ENCODE measurements at places on chromosomes 7 and 10. TPM values are rescaled to one million over a fixed set of nuclear protein-coding genes. Genes with fewer than 3 reads are reported as not detected.

GRCh38 chr10:113474752-113475151 lies 78.1 kb upstream of the HABP2 start:
- DNase-seq = no peak

GRCh38 chr10:119516381-119517234 lies 25.9 kb downstream of the RGS10 start:
- DNase-seq = no peak

DNA sequence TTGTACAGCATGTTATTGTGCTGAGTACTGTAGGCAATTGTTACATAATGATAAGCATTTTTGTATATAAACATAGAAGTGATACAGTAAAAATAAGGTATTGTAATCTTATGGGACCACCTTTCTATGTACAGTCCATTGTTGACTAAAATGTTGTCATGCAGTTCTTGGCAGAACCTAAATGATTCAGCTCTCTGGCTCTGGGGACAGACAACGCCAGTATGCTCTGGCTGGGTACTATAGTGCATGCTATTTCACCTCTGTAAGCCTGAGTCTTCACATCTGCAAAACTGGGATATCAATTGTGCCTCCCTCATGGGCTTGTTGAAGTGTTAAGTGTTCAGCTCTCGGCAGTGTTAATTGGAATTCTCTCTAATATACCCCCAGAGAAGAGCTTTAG lies 674.3 kb downstream of the INHBA start:
- DNase-seq = no peak

DNA sequence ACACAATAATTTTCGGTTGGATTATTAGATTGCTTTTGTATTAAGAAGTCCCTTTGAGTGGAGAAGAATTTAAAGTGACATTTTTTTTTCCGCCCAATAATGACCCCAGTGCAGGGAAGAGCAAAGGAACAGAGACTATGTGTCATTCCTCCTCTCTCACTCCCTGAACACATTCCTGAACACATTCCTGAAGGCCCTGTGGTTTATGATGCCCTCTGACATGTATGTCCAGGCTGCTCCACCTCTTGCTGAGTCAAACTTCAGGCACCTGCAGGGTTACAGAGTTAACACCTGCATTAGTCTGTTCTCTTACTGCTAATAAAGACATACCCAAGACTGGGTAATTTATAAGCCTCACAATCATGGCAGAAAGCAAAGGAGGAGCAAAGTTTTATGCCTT lies 704.0 kb upstream of the LRRN3 start:
- DNase-seq = no peak

GRCh38 chr10:126833542-126833941 lies 71.7 kb upstream of the DOCK1 start:
- DNase-seq = no peak

GRCh38 chr7:29043576-29043975 lies 85.4 kb upstream of the TRIL start:
- no peak for DNase-seq

DNA sequence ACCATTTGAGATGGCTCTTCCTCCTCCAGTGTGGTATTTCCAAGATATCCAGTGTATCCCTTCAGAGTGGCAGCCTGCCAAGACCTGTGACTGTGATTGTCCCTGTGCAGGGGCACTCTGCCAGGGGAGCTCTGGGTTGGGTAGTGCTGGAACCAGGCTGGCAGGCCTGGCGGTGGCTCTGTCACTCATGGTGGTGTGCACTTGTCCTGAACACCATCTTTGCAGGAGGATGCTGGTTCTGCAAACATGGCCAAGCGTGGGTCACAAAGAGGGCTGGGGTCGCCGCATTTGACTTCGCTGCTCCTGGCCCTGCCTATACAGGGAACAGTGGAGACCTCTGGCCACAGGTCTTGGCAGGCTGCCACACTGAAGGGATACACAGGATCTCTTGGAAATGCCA lies 205.2 kb downstream of the PRPF18 start:
- no peak for DNase-seq

GRCh38 chr10:8967061-8967460 lies 912.6 kb downstream of the GATA3 start:
- DNase-seq = no peak

DNA sequence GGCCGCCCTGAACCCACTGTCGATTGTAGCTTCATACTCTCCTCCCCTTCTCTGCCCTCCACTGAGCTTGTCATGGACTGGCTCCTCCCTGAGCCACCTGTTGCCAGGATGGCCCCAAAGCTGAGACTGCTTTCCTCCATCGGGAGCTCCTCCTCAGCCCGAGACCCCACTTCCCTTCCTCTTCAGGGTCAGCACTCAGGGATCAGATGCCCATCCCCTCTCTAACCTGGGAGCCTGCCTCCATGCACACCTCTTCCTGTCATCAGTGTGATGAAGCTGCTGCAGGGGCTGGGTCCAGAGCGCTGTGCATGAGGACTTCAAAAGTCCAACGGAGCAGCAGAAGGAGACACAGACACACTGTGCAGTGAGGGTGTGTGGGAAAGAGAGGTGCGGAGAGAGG lies 201.1 kb downstream of the WDR37 start:
- DNase-seq = no peak

DNA sequence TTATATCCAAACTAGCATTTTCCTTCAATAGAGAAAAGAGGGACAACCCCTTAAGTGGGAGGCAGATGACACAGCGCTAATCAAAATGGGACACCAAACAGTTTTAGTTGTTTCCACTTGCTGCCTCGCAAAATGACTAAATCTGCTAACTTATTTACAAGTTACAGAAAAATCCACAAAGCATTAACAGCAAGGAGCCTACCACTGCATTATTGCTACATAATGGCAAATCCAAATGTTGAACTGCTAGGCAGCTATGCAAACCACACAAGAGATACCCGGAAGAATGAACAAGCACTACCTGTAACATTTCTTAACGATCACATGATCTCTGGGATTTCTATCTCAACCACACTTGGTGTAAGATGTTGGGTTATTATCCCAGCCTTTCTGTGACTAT lies 96.7 kb downstream of the SFMBT2 start:
- no peak for DNase-seq

- DNase-seq = no peak
These were observed 237.4 kb downstream of the OTUD1 start for GRCh38 chr10:23676296-23676695.

DNA sequence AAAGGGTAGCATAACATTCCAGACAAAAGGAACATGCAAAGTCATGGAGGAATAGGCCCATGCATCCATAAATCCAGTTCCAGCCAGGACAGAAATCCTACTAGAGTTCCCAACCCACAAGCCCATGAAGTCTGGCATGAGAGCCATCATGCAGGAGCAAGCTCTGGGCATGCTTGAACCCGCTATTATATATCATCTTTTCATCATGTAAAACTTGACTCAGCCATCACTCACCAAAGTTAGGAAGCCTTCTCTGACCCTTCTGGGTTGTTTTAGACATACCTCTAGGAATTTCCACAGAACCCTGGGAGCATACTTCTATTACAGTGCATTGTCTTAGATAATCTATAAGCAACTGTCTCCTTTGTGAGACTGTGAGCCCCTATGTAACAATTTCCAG lies 293.0 kb upstream of the NPSR1 start:
- DNase-seq = no peak

MRLN gene
- not detected for total RNA-seq

SHH gene
- not detected for total RNA-seq

STEAP4 gene
- total RNA-seq = 165 TPM

GRID1 gene
- 8.5 TPM for total RNA-seq

DYDC2 gene
- total RNA-seq = not detected

TMEM236 gene
- 0.59 TPM for total RNA-seq

ITGB8 gene
- total RNA-seq = 52.1 TPM

All from breast epithelium (tissue), 4 donors.